ENCODE measurements at places on chromosomes 3 and 15.

GRCh38 chr3:15040844-15041243 lies 24.3 kb downstream of the MRPS25 start:
- no peak for DNase-seq

DNA sequence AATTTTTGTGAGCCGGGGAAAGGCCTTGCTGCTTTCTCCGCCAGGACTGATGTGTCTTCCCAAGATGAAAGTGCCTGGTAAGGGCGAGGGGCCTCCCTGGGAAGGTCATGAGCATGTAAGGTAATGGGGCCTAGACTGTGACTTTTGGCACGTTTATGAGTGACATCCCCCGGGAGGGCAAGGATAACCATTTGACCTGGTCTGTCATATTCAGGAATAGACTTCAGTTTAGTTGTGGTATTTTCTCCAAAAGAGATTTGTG lies 631 bp upstream of the CNBP start:
- no peak for DNase-seq

- no peak for DNase-seq
Measured at GRCh38 chr3:195005251-195005620, 265.7 kb downstream of the XXYLT1 start.

- no peak for DNase-seq
Measured at GRCh38 chr15:56758770-56759449, 25.6 kb upstream of the ZNF280D start.

GRCh38 chr3:177196456-177197040 lies 734 bp downstream of the TBL1XR1 start:
- no peak for DNase-seq

GRCh38 chr15:67444100-67444499 lies 76.8 kb upstream of the C15orf61 start:
- DNase-seq = no peak

All from T-helper 9 cell (primary cell).